Cortex of kidney (tissue), 1 donor: ENCODE measurements at places on chromosomes 1 and 21.

DNA sequence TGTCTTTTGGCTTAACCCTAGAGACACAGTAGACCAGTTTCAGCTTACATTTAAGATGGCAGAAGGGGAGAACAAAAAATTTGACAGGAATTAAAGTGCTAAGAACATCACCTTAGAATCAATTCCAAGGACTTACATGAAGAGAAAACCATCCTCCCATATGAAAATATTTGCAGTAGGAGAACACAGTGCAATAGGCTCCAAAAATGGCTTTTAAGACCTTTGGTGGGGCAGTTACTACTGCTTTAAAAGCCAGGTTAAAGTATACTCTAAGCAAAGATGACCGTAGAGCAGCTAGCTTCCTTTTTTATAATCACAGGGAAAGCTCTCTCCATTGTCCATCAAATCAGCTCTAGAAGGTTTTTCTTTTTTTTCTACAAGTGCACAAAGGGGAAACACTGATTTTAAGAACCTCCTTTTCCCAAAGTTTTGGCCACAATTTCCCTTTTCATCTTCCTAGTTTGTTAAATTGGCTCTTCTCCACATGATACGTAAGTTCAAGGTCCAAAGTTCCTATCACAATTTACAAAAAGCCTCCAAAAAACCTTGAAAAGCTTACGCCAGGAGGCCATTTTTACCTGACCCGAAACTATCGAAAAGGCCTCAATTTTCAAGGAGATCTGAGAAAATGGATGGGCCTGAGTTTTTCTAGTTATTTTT is 3.3 kb downstream of the TXNIP start:
- no peak for DNase-seq

- no peak for DNase-seq
Measured at GRCh38 chr21:43626390-43626789, 32.9 kb downstream of the HSF2BP start.

DNA sequence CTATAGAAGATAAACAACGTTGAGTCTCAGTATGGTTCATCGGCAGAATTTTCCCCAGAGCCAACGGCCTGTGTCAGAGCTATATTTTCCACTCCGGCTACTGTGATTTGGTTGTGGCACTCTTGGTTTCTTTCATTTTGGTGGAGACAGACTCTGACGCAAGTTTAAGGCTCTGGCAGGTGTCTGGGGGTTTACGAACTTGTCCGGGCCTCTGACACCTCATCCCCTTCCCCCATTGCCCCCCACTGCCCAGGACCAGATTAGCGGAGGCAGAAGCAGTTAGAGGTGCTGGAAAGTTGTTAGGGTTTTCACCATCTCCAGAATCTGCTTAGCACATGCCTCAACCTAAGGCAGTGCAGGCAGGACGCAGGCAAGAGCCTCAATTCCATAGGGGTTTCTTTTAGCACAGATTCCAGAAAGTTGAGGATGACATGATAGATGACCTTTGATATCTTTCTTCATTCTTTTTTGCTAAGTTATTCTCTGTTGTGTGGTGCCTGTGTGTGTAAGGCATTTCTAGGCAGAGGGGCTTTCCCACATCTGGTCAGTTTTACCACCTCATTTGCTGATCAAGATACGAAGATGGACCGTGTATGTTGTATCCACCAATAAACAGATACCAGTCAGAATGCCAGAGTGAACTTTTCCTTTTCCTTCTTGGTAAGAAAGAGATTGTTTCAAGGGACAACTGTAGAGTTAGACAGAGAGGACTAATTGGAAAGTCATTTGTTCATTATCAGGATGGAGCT is 18.4 kb upstream of the IL10 start:
- no peak for DNase-seq

- no peak for DNase-seq
Measured at GRCh38 chr1:238176441-238176840, 285.7 kb upstream of the ZP4 start.

GRCh38 chr1:17653728-17654351 is 101.3 kb upstream of the ACTL8 start:
- DNase-seq: no peak

DNA sequence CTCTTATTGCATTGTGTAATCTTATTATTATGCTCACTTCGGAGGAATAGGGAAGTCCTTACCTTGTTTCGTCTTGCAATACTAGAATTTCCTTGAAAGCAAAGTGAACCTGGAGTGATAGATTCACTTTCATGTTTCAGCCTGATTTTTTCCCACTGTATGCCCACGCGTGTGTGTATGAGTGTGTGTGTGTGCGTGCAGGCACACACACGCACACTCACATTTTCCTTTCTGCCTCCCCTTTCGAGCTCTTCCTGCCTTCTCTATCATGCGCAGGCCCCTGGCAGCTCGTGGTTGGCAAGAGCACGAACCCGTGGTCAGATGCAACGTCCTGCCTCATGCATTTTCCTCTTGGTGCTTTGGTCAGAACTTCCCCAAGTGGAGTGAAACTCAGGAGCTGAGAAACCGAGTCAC is at the start of gene GCSAML:
Gene GCSAML, plus strand, starts transcription at position 366 of the 414 bp plus-strand sequence. CDS start 58 bp downstream, outside the sequence.
- no peak for DNase-seq

DNA sequence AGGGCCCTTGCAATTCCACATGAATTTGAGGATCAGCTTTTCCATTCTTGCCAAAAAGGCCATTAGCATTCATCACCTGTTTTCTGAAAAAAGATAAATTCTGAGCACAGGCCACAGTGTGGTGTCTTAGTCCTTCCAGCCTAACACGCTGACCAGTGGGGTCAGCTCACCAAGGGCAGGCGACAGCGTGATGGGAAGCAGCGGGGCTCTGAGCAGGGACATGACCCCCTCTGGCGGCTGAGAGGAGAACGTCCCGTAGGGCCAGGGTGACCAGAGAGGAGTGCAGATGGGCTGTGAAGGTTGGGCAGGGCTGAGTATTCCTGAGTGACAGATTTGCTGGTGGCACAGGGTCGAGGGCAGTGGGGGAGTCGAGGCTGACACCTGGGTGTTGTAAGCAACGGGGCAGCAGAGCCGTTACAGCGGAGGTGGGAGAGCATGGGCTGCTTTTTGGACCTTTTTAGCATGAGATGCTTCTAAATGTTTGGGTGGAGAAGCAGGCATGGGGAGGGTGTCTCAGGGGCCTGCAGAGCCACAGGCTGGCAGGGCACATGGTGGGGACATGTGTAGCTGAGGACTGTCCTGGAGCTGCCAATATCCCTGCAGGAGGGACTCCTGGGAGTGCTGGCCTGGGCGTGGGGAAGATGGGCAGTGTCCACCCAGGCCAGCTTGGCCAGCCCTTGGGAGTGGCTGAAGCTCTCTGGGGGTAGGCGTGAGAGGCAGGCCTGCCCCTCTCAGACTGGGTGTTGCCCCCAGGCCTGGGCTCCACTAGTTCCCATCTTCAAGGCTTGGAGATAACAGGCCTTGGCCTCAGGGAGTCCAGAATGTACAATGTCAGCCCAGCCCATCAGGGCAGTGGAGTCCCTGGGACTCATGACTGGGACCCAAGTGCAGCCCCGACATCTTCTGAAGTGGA is 8.6 kb upstream of the CALML6 start:
- no peak for DNase-seq

DNA sequence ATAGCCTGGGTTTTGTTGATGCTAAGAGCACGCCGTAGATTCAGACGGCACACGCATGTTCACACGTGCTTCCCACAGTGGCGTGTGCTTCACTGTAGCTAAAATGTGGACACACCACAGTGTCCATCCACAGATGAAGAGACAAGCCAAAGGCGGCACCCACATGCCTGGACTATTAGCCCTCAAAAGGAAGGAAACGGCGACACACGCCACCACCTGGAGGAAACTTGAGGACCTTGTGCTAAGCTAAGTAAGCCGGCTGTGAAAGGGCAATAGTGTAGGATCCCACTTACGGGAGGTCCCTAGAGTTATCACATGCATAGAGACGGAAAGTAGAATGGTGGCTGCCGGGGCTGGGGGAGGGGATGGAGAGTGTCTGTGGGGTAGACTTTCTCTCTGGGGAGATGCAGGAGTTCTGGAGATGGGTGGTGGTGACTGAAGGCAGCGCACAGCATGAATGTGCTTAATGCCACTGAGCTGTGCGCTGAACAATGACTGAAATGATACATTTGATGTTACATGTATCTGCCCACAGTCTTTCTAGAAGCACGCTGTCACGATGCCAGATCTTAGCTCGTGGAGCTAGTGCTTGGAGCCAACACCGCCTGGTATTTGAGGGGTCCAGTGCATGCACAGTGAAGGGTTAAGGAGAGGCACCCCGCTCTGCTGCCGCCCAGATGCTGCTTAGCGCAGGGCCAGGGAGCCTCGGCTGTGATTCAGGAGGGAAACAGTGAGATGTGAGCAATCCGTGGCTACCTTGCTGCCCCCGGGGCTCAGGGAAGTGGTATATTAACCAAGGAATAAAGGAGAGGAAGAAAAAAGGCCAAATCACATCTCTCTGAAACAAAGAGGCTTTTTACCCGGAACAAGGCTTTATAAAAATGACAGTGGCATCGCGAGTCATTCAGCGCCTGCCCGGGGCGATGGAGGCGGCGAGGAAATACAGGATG is 103.7 kb downstream of the PRDM16 start:
- no peak for DNase-seq

DNA sequence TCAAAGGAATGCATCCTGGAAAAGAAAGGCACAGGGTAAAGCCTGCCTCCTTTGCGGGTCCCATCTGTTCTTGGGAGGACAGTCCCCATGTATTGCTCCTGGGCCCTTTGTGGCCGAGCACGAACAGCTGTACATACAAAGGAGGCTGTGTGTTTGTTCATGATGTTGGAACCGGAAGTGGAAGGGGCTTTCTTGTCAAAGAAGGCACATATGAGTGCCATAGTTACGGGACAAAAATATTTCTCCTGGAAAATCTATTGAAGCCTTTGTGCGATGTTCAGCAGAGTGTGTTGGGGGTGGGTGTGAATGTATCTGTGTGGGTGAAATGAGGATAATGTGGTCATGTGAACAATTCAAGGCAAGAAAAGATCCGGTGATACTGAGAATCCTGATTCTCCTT is 297.6 kb downstream of the DISC1 start:
- no peak for DNase-seq

DNA sequence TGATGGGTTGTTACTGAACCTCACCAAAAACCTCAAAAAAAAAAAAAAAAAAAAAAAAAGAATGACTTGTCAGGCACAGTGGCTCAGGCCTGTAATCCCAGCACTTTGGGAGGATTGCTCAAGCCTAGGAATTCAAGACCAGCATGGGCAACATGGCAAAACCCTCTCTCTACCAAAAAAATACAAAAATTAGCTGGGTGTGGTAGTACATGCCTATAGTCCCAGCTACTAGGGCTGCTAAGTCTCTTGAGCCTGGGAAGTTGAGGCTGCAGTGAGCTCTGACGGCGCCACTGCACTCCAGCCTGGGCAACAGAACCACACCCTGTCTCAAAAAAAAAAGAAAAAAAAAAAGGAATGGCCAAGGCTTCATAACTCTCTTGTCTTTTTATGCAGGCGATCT is 11.1 kb downstream of the CHAF1B start:
- no peak for DNase-seq

DNA sequence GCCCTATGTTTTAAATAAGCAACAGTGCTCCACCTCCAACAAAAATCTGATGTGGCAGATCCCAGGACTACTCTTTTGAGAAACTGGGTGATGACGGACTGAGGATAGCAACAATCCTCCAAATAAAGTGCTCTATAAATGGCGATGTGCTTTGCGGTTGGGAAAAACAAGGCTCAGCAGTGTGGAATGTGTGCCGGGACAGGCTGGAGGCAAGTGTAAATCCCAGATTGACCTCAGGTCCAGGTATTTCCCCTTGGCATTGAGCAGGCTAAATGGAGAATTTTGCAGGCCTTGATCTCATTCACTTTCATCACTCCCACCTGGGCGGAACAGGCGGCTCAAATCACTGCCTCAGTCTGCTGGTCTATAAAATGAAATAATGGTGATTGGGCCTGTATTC is 35.1 kb downstream of the LRRC42 start:
- DNase-seq: no peak

DNA sequence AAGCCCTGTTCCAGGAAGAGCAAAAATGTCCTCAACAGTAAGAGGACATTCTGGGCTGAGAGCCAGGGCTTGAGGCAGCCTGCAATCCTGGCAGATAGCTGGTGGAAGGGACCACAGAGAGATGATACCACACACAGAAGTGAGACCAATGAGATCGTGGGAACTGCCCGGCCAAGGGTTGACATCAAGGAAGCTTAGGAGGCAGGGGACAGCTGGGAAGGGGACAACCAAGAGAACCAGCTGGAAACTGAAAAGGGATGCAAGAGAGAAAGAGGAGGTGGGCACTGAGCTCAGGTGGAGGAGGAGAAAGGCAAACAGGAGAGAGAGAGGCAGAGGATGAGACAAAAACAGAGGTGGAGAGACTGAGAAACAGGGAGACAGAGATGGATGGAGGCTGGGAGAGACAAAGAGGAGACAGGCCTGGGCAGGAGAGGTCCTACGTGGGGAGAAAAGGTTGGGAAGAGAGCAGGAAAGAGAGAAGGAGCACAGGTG is 9.2 kb downstream of the PDZK1IP1 start:
- no peak for DNase-seq

DNA sequence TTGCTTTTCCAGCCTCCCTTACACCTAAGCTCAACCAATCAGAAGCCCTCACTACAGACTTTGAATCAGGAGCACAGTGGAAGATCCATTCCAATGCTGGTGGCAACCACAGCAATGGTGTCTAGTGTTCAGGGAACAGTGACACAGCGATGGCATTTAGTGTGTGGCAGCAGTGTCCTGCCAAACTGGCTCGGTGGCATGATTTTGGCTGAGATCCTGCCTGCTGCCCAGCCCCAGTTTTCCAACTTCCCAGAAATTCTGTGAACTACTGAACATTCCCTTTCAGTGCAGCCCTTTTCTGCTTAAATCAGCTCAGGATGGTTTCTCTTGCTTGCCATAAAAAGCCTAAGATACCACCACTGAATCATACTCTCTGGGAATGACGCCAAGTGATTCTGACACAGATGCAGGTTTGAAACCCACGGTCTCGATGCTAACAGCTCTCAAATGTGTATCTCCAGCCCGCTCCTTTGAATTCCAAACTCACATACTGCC is 8.8 kb downstream of the ASAP3 start:
- no peak for DNase-seq

GRCh38 chr21:36337099-36337509 is 17.1 kb downstream of the MORC3 start:
- DNase-seq: no peak

- no peak for DNase-seq
Measured at GRCh38 chr21:41961753-41962152, 7.9 kb upstream of the C2CD2 start.

GRCh38 chr1:53270107-53270506 is 31.8 kb upstream of the MAGOH start:
- no peak for DNase-seq

GRCh38 chr21:37724201-37724600 is 192.1 kb downstream of the KCNJ6 start:
- DNase-seq: no peak
